NCI-H510A (cell line): ENCODE measurements at places on chromosomes 7 and 10.

DNA sequence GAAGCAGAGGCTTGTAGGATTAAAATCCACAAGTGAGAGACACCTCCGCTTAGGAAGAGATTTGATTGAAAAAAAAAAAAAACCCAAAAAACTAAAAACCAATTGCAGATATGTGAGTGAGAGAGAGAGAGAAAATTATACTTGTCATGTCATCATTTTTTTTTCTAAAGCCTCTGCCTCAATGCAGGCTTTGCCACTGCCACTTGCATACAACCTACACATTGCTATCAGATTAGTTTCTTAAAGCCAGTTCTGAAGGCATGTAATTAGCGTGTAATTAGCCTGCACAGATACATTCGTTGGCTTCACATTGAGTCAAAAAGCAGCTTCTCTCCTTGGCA lies 86.1 kb upstream of the MTPN start:
- no peak for DNase-seq

- no peak for DNase-seq
Observed at GRCh38 chr7:122416336-122416735, 111.8 kb upstream of the FEZF1 start.

GRCh38 chr7:122847871-122848473 lies 38.3 kb downstream of the CADPS2 start:
- no peak for DNase-seq

- DNase-seq = no peak
Observed at GRCh38 chr10:3971713-3972112, 186.7 kb upstream of the KLF6 start.

- DNase-seq = no peak
Observed at GRCh38 chr10:15485684-15486316, 114.7 kb upstream of the FAM171A1 start.

DNA sequence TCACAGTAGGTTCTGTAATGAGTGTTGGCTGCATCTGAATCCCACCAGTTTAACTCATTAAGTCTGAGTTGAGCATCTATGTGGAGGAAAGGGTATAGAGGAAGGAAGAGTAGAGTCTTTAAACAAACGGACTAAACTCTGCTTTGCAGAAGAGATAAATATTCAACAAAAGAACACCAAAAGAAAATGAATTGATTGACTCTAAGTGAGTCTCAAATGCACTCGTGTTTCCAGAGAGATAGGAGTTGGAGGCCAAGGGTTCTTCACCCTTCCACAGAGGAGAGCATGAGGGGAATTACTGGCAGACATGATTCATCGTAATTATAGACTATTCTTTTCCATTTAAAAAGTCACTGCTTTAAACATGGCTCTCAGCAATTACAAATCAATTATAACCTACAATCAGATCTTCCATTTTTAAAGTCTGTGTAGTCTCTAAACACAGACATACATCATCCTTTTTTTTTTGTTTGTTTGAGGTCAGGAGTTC lies 56.3 kb downstream of the PLPP4 start:
- no peak for DNase-seq

DNA sequence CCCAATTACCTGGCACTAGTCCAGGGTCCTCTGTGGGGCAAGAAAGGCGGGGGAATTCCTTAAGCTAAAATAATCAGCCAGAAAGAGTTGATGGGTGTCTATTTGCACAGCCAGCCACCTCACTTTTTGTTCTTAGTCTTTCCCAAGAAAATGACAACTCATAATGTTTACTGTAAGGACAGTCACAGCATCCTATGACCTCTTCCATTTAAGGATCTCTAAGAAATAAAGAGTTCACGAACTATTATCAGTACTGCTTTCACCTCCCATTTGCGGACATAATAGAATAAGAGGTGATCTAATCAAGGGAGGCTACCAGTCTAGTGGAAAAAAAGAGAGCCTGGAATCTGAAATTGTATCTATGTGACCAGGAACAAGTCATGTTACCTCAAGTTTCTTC lies 72.4 kb upstream of the LRRC17 start:
- DNase-seq = no peak

GRCh38 chr7:106864298-106865081 lies 592 bp upstream of the PIK3CG start:
- no peak for DNase-seq

DNA sequence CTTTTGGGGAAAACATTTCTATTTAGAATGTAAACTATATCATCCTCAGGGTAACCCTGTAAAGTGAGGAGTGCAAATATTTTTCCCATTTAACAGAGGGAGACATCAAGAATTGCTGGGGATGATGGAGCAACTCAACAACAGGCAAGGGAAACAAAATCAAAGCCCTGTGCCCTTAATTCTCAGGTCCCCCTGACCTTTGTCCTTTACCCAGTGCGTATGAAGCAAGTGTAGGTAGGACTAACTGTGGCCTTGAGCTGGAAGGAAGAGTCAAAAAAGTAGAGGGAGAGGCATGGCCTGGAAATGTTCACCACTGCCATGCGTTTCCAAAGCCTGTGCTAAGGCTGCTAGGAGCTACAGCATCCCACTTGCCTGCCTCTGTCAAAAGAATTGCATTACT lies 896.9 kb downstream of the LRMDA start:
- no peak for DNase-seq

DNA sequence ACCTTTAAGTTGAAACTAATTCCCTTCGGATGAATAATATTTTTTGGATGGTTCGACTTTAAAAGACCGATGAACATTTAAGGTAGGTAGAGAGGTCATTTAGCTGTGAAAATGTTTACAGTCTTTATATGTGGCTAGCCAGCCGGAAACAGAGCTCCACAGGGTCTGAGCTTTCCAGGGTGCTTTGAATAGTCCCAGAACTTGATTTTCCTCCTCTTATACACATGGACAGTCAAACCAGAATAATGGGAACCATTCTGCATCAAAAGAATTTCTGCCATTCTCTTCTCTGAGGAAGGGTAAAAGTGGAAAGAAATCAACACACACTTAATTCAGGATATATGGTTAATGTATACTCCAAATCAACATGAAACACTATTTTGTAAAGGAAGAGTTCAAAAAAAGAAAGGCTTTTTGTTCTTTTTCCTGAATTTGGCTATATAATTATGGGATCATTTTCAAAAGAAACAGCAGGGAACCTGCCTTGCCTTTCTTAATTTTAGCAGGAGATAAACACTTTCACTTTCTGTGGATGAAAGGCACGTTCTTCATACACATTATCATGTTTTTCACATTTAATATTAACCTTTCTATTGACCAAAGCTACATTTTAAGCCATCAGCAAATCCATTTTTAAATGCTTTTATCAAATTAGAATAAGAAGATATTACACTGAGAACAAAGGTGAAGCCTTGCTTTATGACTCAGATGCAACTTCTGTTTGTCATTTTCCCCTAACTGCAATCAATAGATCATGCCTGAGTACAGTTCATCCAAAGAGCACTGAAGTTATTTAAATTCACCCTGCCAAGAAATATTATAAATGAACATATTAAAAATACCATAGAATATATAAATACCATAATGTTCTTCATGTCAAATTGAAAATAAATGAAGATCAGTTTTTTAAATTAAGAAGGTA lies 307.3 kb downstream of the THSD7A start:
- no peak for DNase-seq
